Effector memory CD8-positive, alpha-beta T cell (primary cell): ENCODE measurements at places on chromosomes 5 and 9.

GRCh38 chr9:94734054-94734754 is 7.7 kb downstream of the AOPEP start:
- H3K4me3 ChIP-seq: no peak overlapping the region
- peaks cover 3% of the 10 kb centered on the region for H3K36me3 ChIP-seq
- no peaks in the 10 kb centered on the region for H3K4me1 ChIP-seq

DNA sequence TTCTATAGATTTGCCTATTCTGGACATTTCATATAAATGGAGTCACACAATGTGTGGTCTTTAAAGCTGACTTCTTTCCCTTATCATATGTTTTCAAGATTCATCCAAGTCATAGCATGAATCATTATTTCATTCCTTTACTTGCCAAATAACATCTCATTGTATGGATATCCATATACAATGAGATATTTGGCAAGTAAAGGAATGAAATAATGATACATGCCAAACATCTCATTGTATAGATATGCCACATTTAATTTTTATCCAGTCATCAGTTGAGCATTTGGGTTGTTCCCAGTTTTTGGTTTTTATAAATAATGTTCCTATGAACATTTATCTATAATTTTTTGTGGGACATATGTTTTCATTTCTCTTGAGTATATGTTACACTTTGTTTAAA is 20.5 kb upstream of the OR2K2 start:
- H3K36me3 ChIP-seq: no peaks in the 10 kb centered on the region
- H3K4me1 ChIP-seq: no peaks in the 10 kb centered on the region
- H3K4me3 ChIP-seq: no peak overlapping the region
- DNase-seq: no peak

GRCh38 chr5:157471709-157472108 is 11.7 kb downstream of the NIPAL4 start:
- no peak overlapping the region for H3K27ac ChIP-seq
- H3K36me3 ChIP-seq: peaks cover 2% of the 10 kb centered on the region
- no peaks in the 10 kb centered on the region for H3K27me3 ChIP-seq
- DNase-seq: no peak
- no peak overlapping the region for H3K4me3 ChIP-seq

GRCh38 chr9:95715868-95716435 is 159.5 kb upstream of the ERCC6L2 start:
- H3K27me3 ChIP-seq: peaks cover 7% of the 10 kb centered on the region
- H3K4me3 ChIP-seq: no peak overlapping the region
- H3K27ac ChIP-seq: no peak overlapping the region
- no peaks in the 10 kb centered on the region for H3K4me1 ChIP-seq

DNA sequence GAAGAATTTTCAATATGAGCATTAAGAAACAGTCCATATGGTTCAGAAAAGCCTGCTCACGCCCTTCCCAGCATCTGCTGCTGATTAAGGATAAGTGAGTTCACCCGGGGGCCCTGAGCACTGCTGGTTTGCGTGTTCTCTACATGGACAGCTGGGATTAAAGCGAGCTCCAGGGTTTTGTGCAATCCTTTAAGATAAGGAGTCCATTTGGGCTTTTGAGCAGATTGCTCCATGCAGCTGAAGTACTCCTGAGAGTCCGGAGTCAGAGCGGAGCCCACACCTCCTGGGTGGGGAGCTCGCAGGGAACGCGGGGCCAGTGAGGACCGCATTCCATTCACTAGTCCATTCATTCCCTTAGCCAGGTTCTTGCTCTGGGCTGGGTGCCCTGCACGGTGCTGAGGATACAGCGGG is 149.3 kb upstream of the COL5A1 start:
- H3K4me3 ChIP-seq: no peak overlapping the region
- H3K36me3 ChIP-seq: no peaks in the 10 kb centered on the region
- no peak for DNase-seq
- H3K4me1 ChIP-seq: no peaks in the 10 kb centered on the region

GRCh38 chr5:54547711-54548250 is 30.2 kb downstream of the SNX18 start:
- no peak for DNase-seq
- no peak overlapping the region for H3K4me3 ChIP-seq
- H3K27ac ChIP-seq: no peak overlapping the region
- H3K36me3 ChIP-seq: peaks cover 8% of the 10 kb centered on the region

DNA sequence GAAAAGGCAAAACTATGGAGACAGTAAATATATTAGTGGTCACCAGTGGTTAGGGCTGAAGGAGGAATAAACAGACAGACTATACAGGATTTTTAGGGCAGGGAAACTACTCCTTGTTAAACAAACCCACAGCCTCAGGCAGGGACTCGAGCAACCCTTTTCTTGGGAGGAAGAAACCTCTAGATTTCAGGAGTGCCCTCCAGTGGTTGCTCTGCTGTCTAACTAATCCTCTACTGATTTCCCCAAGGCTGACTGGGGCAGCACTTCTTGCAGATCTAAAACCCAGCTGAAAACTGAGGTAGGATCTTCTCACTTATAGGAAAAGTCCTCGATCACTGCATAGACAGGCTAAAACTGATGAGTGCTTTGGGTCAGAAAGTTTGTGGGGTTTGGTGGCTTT is 176.8 kb downstream of the ISOC1 start:
- H3K4me1 ChIP-seq: no peaks in the 10 kb centered on the region
- peaks cover 4% of the 10 kb centered on the region for H3K36me3 ChIP-seq
- no peaks in the 10 kb centered on the region for H3K27me3 ChIP-seq
- no peak overlapping the region for H3K4me3 ChIP-seq
- no peak overlapping the region for H3K27ac ChIP-seq
- no peak for DNase-seq

DNA sequence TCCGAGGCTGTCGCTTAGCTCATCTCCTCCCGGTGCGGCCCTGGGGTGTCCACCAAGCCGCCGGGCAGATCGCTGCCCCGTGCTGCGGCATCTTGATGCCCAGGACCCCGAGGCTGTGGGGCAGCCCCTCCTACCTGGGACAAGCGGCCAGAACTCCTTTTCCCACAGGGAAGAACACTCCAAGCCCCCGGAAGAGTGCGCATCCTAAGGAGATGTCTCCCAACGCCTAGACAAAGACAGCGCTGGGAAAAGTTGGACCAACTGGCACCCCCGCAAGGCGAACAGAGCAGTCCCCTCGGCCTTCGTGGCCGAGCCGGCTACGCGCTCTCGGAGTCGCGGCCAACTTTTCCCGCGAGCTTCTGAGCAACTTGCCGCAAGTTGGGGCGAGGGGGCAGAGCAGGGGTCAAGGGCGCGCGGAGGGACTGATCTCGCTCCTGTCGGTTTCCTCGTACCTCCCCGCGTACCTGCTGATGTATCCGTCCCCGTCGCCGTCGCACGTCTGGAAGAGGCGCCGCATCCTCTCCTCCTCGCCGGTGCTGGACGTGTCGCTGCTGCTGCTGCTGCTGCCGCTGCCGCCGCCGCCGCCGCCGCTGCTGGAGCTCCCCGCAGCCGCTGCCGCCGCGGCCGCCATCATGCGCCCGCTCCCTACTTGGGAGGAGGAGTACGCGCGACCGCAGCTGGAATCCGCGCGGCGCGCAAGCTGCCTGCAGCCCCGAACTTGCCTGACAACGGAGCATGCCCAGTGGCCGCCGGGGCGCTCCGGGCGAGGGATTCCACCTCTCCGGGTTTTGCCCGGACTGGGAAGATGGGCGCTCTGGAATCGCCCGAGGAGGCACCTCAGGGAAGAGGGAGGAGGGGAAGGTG is at the start of gene MCC:
Gene MCC (minus strand): TSS at position 673 of the 864 bp plus-strand sequence.
- peaks cover 97% of the 10 kb centered on the region for H3K27me3 ChIP-seq
- H3K4me1 ChIP-seq: peaks cover 20% of the 10 kb centered on the region
- peak; percentile 14 for DNase-seq
- peak within 1 kb of the TSS; percentile 78 for H3K4me3 ChIP-seq
- H3K36me3 ChIP-seq: no peaks in the 10 kb centered on the region

DNA sequence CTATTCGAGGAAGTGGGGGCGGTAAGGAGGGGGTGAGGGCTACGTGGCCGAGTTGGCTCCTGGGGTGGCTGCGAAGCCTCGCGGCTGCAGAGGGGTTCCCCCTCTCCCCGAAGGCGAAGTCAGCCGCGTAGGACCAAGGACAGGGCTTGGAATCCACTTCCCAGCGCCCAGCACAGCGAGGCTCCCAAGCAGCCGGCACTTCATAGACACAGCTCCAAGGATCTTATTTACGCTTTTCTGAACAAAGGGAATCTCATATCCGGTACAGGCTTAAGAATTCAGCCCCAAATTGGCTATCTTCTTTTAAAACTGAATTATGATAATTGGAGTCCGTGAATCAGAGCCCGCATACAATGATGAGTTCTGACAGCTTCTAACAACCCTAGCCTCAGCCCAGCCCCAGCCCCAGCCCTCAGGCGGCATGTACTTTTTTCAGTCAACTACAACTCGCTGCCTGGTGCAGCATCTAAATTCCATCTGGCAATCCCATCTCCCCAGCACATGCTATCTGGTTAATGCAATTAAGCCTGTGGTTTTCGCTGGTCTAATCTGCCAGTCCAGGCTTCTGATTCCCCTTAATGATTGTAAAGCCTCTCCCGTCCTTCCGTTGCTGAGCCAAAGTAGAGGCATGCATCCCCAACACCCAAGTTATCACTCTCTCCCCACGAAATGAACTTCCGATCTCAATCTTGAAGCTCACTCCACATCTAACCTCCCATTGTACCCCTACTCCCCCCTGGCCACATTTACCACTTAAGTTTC is 1.0 kb downstream of the ELAVL2 start:
- no peak overlapping the region for H3K27ac ChIP-seq
- peaks cover 6% of the 10 kb centered on the region for H3K27me3 ChIP-seq
- H3K36me3 ChIP-seq: no peaks in the 10 kb centered on the region
- H3K4me3 ChIP-seq: no peak overlapping the region
- no peaks in the 10 kb centered on the region for H3K4me1 ChIP-seq

DNA sequence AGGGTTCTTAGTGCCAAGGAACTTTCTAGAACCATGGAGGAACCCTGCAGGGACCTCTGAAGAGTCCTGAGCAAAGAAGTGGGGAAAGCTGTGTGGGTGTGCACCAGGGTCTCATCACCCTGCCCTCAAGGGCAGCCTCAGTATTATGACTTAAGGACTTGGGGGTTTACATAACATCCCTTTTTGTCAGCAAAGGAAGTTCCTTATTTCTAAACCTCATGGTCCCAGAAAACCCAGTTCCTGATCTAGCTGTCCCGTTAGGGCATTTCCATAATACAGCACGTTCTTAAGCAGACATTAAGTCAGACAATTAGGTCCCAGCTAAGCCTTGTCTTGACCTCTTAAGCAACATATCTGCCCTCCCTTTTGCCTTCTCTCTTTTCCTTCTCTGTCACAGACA is 57.3 kb downstream of the DAPK1 start:
- H3K4me3 ChIP-seq: no peak overlapping the region
- no peak overlapping the region for H3K27ac ChIP-seq
- H3K36me3 ChIP-seq: no peaks in the 10 kb centered on the region
- no peaks in the 10 kb centered on the region for H3K27me3 ChIP-seq
- DNase-seq: no peak

GRCh38 chr5:165616490-165617405 is 2111.3 kb downstream of the MAT2B start:
- no peaks in the 10 kb centered on the region for H3K36me3 ChIP-seq
- no peaks in the 10 kb centered on the region for H3K4me1 ChIP-seq
- H3K27ac ChIP-seq: no peak overlapping the region

DNA sequence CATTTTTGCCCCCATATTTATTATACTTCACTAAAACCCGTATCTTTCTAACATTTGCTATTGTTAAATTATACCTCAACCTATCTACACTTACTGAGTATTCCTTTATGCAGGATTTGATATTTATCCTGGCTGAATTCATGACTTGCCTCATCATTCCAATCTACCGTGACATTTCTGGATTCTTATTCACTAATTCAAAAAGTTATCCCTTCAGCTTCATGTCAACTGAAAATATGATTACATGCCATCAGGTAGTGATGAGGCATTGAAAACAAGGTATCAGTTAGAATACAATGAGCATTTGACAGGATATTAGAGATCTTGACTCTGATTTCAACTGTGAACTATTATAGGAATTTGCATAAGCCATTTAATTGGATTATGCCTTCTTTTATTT is 2171.9 kb upstream of the WWC1 start:
- no peak overlapping the region for H3K27ac ChIP-seq
- no peak for DNase-seq
- no peaks in the 10 kb centered on the region for H3K27me3 ChIP-seq
- H3K4me1 ChIP-seq: no peaks in the 10 kb centered on the region
- no peak overlapping the region for H3K4me3 ChIP-seq

DNA sequence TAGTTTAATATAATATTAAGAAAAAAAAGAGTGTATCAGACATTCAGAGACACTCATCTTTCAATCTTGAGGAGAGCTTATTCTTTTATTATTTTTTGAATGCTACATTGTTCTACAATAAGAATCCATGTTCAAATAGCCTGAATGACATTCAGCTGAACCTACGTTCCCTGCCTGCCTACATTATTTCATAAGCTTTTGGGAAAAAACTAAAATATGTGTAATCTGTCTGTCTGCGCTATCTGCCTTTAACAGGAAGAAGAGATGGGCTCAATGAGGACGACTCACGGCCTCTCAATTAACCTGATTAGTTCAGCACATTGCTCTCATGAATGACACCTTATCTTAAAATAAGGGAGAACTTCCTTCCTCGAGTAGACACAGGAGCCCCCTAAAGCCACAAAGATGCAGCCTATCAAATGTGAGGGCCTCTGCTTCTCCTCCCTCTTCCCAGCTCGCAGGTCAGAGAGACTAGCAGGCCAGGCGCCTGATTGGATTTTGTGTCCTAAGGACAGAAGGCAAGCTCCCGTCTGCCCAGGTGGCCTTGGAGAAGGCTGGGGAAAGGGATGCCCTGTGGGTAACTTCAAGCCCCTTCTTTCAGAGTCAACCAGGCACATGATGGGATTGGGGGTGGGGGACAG is 37.8 kb downstream of the EBF1 start:
- peaks cover 70% of the 10 kb centered on the region for H3K27me3 ChIP-seq
- peaks cover 2% of the 10 kb centered on the region for H3K36me3 ChIP-seq
- H3K4me1 ChIP-seq: no peaks in the 10 kb centered on the region
- H3K4me3 ChIP-seq: no peak overlapping the region

GRCh38 chr5:73654171-73654811 is 28.3 kb downstream of the ARHGEF28 start:
- no peaks in the 10 kb centered on the region for H3K36me3 ChIP-seq
- peaks cover 4% of the 10 kb centered on the region for H3K4me1 ChIP-seq
- no peak for DNase-seq
- H3K27ac ChIP-seq: no peak overlapping the region

- H3K36me3 ChIP-seq: no peaks in the 10 kb centered on the region
- no peak overlapping the region for H3K4me3 ChIP-seq
- no peak for DNase-seq
- H3K27me3 ChIP-seq: peaks cover 30% of the 10 kb centered on the region
- H3K27ac ChIP-seq: no peak overlapping the region
Measured at GRCh38 chr5:128962211-128962610, 3.1 kb upstream of the SLC27A6 start.

DNA sequence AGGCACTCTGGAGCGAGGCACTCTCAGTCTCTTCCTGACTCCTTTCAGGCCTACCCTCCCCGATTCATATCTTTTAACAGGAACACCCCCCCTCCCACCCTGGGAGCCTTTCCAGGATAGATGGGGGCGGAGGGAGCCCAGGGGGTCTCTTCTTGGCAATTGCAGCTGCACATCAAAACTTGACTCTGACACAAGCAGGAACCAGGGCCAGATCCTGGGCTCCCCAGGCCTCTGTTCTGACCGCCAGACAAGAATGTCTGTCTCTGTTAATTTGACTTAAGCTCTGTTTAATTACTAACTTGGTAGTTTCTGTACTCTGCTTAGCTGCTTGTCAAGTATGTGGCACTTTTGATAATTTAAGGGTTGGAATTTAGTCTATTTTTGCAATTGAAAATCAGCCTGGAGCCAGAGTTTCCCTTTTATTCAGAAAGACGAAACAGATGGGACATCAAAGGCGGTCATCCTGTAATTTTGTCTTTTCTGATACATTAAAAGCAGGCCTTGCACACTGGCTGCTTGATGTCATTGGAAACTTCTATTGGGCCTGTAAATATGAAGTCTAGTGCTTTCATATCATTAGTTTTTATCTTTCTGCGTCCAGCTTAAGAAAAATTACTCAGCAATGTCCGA is 43.3 kb downstream of the ACTL7B start:
- no peak overlapping the region for H3K4me3 ChIP-seq
- peaks cover 35% of the 10 kb centered on the region for H3K27me3 ChIP-seq
- H3K36me3 ChIP-seq: no peaks in the 10 kb centered on the region
- DNase-seq: no peak
- no peaks in the 10 kb centered on the region for H3K4me1 ChIP-seq
- no peak overlapping the region for H3K27ac ChIP-seq
